ENCODE measurements at places on chromosomes 16 and 17. TPM values are rescaled to one million over a fixed set of nuclear protein-coding genes. Genes with fewer than 3 reads are reported as not detected.

DNA sequence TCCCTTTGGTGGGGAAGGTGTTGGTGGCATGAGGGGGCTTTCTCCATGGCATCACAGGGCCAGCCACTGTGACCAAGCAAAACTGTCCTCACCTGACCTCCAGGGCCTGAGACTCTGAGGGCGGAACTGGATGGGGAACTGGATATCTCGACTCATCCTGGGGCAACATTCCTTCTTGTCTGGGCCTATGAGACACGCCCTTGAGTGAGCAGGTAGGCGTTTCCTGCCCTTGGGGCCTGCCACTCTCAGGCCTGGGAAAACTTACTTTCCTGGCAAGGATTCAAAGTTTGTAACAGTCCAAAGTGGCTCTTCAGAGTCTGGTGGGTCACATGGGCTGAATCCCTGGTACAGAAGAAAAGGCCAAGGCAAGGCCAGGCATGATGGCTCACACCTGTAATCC is 9.6 kb downstream of the MT1X start:
- DNase-seq = no peak

The DOC2A gene
- not detected for total RNA-seq

DNA sequence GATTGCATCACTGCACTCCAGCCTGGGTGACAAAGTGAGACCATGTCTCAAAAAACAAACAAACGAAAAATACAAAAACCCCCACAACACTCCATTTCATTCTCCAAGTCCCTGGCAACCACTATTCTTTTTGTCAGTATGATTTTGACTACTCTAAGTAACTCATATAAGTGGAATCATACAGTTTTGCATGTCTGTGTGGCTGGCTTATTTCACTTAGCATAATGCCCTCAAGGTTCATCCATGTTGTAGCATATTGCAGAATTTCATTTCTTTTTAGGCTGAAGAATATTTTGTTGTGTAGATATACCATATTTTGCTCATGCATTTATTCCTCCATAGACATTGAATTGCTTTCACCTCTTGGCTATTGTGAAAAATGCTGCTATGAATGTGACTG is 81.7 kb upstream of the GAS7 start:
- no peak for DNase-seq

GRCh38 chr16:81813648-81814047 is 34.6 kb downstream of the PLCG2 start:
- no peak for DNase-seq

The SEPTIN12 gene
- total RNA-seq = not detected

- peak; percentile 61 for DNase-seq
Observed at GRCh38 chr17:2214929-2215615, 88.5 kb downstream of the SMG6 start.

The ATAD5 gene
- 0.35 TPM for total RNA-seq

The C1QTNF1 gene
- total RNA-seq = 401 TPM

The GAS2L2 gene
- not detected for total RNA-seq

DNA sequence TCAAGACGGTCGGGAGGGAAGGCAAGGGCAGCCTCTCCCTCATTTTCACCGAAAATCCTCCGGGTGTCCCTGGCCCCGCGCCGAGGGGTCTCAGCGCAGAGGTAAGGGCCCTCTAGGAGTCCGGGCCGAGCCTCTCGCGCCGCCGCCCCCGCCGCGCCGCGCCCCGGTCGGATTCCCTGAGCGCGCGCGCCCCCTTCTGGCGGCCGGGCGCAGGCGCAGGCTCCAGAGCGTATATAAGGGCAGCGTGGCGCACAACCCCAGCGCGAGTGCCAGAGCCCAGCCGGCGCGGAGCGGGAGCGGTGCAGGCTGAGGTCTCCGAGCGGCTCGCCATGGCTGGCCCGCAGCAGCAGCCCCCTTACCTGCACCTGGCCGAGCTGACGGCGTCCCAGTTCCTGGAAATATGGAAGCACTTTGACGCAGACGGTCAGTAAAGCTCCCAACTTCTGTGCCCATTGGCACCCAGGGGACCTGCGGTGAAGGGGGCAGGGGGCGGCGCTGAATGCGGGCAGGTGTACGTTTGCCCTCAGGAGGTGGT is at the start of gene CALB2:
TSS of gene CALB2 (plus strand) at position 260 of the 535 bp plus-strand sequence. CDS start at position 330, 70 bp downstream.
- DNase-seq = peak; percentile 66

- peak; percentile 90 for DNase-seq
Observed at GRCh38 chr17:5419959-5420653, at the start of gene RPAIN. TSS of gene RPAIN (plus strand) at chr17:5420182. CDS start at chr17:5420211, 29 bp downstream.
